Glomerular endothelial cell (primary cell): ENCODE measurements at places on chromosomes 7 and 10. TPM values are rescaled to one million over a fixed set of nuclear protein-coding genes. Genes with fewer than 3 reads are reported as not detected.

CFAP43 gene
- total RNA-seq = 0.10 and 0.18 TPM in 2 replicates

IGF2BP3 gene
- total RNA-seq = 89.8 and 98.3 TPM in 2 replicates

CREB5 gene
- 10.7 and 28.7 TPM in 2 replicates for total RNA-seq

MYH16 gene
- total RNA-seq = 0.12 and 1.3 TPM in 2 replicates

TCERG1L gene
- total RNA-seq = not detected in 2 replicates

GPR158 gene
- total RNA-seq = not detected in 2 replicates

PFKP gene
- total RNA-seq = 273 and 280 TPM in 2 replicates
